Esophagus mucosa (tissue), 1 donor: ENCODE measurements at places on chromosomes 7 and 10. TPM values are rescaled to one million over a fixed set of nuclear protein-coding genes. Genes with fewer than 3 reads are reported as not detected.
A peak's percentile ranks its signal among the peaks of the same experiment; 100 is the strongest.

- ATAC-seq, result peak; percentile 99
These were observed 10.4 kb upstream of the USP54 start for GRCh38 chr10:73601486-73601921.

DNA sequence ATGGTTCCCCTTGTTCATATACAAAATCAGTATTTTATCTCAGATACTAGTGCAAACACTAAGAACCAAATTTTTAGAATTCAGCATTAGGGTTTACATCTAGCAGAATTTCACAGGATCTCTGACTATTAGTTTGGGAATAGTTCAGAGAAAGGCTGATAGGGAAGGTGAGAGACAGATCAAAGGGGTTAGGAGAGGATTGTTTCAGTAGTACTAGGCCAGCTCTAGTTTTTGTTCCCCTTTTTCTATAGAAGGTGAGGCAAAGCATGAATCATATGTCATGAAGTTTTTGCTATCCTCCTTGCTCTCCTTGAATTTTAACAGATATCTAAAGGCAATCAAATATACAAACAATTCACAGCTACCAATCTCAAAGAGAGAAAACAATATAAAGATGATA lies 26.1 kb upstream of the CTNNA3 start:
- no peak for ATAC-seq

DNA sequence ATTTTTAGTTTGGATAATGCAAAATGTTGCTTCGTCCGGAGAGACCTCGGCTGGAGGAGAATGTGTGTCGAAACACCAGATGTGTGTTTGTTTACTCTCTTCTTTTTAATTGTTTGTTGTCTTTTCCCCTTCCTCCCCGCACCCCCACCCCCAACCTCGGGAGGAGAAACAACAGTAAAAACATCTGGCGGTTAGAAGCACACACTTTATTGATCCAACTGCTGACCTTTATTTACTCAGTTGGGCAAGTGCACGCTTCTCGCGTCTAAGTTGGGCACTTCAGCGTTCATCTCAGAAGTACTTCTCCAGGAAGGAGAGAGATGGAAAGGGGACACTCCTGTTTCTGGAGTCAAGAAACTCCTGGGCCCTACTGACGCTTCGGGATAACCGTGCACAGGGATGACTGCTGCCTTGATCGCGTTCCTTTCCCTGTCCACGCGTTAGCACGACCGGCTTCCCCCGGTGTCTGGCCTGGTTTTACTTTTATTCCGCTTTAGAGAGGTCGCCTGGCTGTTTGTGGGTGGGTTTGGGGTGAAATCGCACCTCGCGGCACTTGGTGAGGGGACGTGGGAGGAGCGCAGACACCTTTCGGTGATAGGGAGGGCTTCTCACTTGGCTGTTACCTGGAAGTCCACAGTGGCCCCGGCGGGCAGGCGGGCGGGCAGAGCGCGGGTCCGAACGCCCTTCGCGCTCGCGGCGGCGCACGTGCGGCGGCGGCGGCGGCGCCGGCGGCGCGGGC lies 168.3 kb upstream of the PPP1R3A start:
- ATAC-seq, result no peak

- ATAC-seq, result no peak
These were observed 89.9 kb downstream of the PAXIP1 start for GRCh38 chr7:154912871-154913637.

DNA sequence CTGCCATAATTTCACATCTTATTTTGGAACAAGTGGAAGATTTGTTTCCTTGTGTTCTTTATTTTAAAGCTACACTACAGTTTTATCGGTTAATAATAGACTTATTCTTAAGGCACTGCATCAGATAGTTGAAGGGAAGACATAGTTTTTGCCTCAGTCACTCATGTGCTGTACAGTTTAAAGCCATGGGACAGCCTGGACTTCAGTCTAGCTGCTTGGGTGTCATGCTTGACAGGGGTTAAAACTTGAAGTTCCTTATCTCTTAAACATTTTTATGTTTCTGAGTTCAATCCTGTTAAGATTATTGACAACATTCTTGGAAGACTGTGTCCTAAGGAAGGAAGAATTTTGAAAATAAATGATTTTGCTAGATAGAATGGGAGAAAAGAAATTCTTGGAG lies 49.7 kb downstream of the PPP1R9A start:
- no peak for ATAC-seq

DNA sequence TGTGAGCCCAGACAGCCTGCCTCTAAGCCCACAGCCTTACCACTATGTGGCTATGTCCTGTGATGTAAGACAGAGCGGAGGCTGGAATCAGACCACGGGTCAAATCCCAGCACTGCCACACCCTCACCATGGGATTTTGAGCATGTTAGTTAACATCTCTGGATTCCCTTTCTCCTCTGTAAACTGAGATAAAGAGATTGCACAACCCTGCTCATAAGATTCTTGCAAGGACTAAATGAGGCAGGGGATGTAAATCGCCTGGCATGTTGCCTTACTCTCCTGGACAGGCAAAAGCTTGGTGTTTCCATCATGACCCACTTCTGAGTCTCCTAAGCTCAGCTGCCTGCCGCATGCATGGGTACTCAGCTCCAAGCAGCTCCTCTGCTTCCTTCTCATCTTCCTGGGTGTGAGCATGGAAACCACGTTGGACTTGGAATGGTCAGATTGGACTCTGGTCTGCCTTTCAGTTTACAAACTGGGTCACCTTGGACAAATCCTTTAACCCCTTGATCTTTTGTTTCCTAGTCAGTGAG lies 41.3 kb upstream of the MTURN start:
- no peak for ATAC-seq

GRCh38 chr7:116809636-116810266 lies 52.6 kb upstream of the CAPZA2 start:
- ATAC-seq, result peak; percentile 75

DNA sequence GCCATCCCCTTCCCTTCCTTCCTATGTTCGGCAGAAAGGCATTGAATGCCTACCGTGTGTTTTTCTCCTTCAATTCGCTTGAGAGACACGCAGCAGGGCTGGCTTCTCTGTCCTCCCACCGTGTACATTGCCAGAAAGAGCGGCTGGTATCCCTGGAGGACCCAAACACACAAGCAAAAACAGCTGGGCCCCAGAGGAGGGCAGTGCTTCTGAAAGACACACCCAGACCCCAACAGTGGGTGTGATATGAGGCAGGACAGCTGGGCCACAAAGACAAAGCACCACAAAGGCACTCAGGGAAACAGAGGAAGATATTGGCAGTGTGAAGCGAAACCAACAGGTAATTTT lies 133.1 kb upstream of the SH2B2 start:
- ATAC-seq, result no peak

DNA sequence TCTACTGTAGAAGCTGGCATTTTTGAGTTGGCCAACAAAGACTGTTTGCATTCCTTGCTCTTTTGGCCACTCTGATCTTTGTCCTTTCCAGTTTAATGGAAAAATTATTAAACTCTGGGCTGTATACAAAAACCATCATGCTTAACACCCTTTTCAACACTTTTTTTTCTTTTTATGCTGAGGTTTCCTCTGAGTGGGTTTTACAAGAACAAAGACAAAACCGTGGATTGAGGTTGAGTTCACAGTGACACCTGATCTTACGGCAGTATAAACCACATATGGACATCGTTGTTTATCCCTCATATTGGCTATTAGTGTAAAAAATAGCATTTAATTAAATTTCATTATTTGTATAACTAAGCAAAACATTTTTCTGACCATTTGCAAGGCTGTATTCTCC lies 21.8 kb downstream of the MGAM start:
- no peak for ATAC-seq

- no peak for ATAC-seq
These were observed 148.6 kb downstream of the SUGCT start for GRCh38 chr7:40283391-40283790.

DNA sequence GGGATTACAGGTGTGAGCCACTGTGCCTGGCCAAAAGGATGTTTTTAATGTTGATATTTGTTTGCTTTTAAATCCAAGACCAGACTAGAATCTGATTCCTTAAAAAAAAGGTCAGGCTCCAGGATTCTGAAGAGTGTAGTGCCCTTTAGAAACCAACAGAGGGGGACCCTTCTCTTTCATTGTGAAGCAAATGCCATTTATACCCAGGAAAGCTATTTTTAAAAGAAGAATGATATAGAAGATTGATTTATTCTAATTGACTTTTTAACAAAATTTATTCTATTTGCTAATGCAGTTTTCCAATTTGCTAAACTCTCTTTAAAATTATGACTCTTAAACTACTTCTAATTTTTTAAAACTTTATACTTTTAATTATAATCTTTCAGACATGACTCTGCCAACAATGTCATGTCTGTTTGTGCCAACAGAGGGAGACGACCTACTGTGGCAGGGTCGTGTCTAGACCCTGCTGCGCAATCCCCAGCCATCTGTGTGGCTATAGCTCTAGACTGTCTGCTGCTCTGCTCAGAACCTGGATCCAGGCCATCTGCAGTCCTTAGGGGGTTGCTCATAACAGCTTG lies 201.0 kb upstream of the IMMP2L start:
- ATAC-seq, result no peak

DNA sequence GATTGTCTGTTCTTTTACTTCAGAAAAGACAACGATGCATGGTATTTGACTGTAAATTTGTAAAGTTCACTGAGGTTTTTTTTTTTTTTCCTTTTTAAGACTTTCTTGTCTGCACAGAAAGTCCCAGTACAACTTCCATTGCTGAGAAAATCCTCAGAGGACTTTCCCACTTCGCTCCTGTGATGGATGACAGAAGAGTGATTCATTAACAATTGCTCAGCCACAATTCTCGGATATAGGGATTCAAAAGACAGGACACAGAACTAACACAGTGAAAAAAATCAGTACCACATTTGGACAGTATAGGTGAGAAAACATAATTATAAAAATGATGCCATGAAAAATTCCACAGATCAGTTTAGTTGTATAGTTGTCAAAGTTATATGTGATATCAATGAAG lies 48.0 kb downstream of the SEC23IP start:
- ATAC-seq, result no peak

DNA sequence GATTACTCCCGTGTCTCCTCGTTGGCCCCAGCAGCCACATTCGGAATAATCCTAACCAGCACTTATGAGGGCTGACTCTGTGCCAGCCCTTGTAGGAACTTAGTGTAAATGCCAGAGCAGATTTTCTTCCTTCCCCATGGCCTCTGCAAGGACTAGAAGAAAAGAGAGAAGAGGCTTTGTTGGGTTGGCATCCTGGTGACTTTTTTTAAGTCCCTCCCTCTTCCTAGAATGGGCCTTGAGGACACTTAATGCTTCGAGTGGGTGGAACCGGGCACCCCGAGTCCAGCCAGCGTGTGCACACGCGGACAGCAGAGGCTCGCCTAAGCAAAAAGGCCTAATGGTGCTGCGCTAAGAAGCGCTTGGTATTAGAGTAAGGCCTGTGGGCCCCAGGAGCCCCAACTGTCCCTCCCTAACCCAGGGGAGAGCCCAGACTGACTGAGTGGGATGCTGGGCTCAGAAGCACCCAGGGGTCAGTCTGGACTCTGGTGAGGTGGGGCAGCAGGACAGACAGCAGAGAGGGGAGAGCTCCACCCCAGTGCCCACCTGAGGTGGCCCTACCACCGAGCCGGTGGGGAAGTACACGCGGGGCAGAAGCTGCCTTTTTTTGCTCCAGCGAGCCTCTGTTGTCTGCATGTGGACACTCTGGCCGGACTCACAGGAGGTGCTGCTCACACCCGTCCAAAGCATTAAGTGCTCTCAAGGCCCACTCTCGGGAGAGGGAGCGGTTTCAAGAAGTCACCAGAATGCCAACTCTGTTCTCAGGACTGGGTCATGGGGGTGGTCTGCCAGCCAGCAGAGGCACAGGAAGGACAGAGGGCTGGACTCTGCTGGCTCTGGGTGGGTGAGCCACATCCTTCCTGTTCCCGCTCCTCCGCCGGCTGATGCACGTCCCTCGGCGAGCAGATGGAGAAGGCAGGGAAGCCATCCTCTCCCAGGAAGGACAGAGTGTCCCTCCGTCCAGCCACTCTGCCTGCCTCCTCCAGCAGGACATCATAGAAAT lies 12.5 kb downstream of the ITPRIP start:
- ATAC-seq, result no peak

DNA sequence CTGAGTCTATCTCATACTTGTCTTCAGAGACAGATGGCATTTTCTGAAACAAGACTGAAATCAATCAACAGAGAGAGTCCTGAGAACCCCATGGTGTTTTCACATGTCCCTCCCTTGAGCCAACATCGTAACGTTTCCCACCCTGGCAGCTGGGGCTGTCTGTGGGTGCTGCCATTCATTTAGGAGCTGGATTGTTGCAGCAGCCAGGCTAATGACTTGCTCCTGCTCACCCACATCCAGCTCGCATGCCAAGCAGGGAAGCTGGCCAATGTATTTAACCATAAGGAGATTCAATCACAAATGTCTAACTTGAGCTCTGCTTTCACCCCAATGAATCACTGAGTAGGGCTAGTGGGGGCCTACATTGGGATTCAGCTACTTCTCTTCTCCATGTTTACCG lies 146.1 kb downstream of the ADRA2A start:
- no peak for ATAC-seq

- no peak for ATAC-seq
These were observed 80.7 kb upstream of the CXCL12 start for GRCh38 chr10:44465401-44466115.

- ATAC-seq, result no peak
These were observed 54.9 kb downstream of the PDGFA start for GRCh38 chr7:464454-465401.

DNA sequence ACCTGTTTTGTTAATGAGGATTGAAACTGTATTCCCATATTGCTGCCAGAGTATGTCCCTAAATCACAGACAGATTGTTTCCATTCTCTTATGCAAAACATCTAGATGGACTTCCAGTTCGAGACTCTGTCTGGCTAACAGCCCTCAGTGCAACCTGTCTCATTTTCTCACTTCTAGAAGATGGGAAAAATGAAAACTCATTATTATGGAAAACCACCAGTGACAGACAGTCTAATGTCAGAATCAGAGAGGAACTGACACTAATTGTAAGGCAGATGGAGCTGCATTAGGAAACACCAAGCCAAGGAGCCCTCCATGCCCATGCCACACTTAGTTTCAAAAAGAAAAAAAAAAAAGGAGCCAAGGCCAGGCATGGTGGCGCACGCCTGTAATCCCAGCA lies 61.6 kb downstream of the NPSR1 start:
- no peak for ATAC-seq

GRCh38 chr10:34049887-34050286 lies 715.4 kb upstream of the NRP1 start:
- ATAC-seq, result no peak

DNA sequence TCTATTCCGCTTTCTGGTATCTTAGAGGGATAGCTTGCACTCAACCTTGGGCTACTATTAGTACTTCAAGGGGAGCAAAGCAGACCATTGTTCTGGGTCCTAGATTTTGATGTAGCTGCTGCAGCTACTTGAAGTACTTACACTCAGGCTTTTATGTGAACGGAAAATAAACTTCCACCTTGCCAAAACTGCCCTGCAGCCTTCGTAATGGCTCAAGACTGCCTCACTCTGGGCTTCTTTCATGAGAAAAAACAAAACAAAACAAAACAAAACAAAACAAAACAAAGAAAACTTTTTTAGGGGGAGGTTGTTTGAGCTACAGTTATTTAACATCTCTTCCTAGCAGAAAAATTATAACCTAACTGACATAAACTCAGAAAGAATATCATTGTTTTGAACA lies 19.4 kb upstream of the EPHB6 start:
- ATAC-seq, result no peak

The UPK3BL2 gene
- 88.8 TPM for total RNA-seq

The MBL2 gene
- not detected for total RNA-seq

The SPDYE18 gene
- not detected for total RNA-seq

The CRTAC1 gene
- total RNA-seq, result 1.5 TPM

The CHAT gene
- total RNA-seq, result not detected

The SMKR1 gene
- not detected for total RNA-seq

The NEUROG3 gene
- total RNA-seq, result not detected

The MAPK8 gene
- 27.2 TPM for total RNA-seq
